ENCODE measurements at places on chromosomes 3 and 15.

DNA sequence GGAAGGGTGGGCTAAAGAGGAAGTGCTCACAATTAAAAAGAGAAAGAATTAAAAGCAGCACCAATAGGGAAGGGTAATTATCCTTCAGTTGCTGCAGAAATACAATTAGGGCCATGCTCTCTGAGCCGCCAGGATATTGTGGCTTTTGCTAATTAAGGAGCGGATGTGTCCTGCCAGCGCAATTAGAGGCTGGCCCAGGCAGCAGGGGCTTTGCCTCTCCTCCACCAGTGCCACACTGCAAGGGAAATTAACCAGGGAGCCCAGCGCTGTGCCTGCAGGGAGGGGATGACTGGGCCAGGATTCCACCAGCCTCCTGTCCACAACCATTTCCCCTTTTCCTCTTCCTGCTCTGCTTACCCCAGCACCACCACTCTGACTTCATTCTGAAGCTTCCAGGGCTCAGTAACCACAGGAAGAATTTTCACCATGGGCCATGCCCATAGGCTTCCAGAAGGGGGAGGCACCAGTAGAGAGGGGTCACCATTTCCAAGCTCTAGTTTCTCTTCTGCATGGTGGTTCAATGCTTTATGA is 10.4 kb upstream of the AEN start:
- no peak for DNase-seq

GRCh38 chr15:61989667-61990066 is 70.6 kb downstream of the VPS13C start:
- DNase-seq: no peak

DNA sequence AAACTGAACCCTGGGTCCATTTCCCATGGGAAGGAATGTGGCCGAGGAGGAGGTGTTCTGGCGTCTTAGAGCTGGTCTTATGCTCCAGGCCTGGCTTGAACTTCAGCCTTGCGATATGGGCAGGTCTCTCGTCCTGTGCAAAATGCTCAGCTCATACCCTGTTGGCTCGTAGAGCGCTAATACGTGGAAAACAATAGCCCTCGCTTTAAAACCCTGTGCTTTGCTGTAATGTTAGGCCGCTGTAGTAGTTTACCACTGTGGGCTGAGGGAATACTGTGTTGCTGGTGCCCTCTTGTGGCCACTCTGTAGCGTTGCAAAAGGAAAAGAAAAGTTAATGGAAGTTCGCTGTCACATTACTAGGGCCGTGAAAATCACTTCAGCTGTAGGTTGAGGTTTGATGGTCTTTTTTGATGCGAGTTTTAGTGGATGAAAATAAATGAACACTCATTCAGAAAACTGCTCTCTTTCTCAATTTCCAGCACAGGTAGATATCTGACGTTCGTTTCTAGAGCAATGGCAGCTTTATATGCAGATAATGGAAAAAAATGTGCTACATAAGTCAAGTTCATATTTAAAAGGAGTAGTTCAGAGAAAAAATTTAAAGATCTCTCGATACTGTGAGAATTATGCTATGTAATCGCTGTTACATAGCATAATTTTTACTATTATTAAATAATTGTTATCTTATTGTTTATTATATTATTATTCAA is 92.9 kb downstream of the MCTP2 start:
- peak; percentile 33 for DNase-seq

GRCh38 chr3:126105691-126106187 is 21.8 kb upstream of the SLC41A3 start:
- no peak for DNase-seq

- no peak for DNase-seq
Observed at GRCh38 chr15:61828860-61829513, 231.3 kb downstream of the VPS13C start.

DNA sequence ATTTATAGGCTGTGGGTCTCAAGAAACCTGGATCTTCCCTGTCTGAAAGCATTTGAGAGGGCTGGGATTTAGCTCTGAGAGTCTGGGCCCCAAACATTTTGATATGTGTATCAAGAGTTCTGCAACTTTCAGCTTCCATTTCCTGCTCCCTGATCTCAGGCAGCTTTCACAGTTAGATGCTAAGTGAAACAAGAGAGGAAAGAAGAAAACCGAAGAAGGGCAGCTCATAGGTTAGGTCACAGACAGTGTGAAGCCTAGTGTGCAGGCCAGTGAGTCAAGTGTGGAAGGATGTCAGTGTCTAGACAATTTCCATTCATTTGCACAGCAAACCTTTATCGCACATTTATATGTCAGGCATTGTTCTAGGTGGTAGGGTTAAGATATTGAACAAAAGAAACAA is 173.6 kb upstream of the PROK2 start:
- no peak for DNase-seq

GRCh38 chr3:50008931-50009330 is 69.0 kb downstream of the RBM6 start:
- no peak for DNase-seq

GRCh38 chr3:38015485-38015884 is 14.0 kb downstream of the PLCD1 start:
- no peak for DNase-seq

DNA sequence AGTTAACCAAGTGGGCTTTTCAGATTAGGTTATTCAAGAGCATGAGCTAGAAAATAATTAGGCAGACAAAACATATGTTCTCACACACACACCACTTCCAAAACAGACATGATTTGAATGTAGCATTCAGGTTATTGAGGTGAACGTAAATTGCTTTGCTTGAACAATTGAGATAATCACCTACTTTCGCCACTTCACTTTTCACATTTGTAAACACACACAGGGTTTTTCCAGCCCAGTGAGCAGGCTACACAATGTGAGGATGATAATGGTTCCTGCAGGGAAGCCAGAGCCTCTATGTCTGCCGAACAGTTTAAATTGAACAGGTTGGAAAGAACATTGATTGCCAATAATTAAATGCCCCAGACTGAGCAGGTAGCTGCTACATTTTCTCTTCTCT is 560.8 kb downstream of the OCA2 start:
- DNase-seq: no peak

DNA sequence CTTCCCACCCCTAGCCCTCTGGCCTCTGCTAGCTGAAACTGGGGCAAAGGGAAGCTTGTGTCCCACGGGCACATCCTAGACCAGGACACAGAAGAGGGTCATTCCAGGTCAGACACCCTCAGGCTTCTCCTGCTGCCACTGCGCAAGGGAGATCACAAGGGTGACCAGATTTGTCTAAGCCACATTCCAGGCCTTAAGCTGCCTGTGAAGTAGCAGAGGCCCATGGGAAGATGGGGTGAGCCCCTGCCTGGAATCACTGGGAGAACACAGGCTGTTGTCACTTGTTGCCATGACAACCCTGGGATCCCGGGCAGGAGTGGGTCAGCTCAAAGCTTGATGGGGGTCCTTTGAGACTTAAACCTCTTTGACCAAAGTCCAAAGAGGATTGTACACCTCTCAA is 10.8 kb downstream of the STRA6 start:
- no peak for DNase-seq

GRCh38 chr3:102255736-102256135 is 179.1 kb upstream of the ZPLD1 start:
- DNase-seq: no peak

DNA sequence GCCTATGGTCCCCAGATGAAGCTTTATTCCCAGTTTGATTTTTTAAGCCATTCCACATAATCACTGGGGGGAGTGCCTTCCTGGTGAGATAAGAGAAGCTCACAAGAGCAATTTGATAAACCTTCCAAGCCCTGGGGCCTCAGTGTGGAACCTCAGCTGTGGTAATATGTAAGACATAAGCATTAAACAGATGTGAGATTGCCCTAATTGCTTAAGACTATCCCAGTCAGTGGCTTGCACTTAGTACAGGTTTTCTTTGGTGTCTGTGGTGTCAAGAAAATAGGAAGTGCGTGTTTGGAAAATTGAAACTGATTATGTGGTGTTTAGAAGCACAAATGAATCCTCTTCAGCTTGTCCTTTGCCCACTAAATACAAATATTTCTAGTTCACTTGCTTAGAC is 54.3 kb downstream of the LRRN1 start:
- DNase-seq: no peak

DNA sequence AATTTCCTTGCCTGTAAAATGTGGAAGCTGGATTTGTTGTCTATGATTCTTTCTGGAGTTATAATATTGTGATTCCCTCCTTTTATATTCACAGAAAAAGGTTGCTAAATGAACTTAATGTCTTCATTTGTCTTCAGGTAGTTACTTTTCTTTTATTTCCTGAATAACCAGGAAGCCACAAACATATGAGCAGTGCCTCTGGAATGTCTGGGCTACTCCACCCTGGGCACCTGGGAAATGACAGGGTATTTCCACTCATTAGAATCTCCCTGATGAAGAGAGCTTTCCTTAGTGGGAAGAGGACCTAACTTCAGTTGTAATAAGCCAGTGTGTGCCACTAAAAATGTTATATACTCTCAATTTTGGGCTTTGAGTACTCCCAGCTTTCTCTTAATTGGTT is 3.8 kb upstream of the SLMAP start:
- DNase-seq: no peak

- DNase-seq: no peak
Observed at GRCh38 chr3:55549177-55549576, 62.1 kb upstream of the WNT5A start.

DNA sequence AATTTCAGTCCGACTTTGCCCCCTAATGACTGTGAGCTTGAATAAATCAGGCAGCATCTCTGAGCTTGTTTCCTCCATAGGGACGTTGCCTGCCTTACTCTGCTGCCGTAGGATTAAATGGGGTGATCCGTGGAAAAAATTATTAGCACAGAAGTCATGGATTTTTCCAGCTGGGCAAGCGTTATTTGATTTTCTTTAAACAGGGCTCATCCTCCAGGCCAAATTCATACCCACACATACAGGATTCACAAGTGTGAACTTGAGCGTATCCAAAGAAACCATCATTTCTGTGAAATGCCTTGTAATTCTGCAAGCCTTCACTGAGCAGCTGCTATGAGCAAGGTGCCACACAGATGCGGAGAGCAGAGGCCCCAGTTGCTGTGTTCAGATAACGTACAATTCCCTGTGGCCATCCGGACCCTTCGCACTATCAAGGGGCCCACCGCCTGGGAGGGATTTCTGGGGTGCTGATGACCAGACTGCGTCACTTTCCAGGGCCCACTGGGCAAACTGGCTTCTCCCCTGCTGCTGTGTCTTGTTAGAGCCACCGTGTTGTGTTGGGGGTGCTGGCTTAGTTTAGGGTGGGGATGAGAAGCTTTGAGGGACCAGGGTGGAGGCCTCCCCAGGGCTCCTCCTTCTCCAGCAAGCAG is 61.4 kb downstream of the MGLL start:
- DNase-seq: no peak

GRCh38 chr3:39515681-39516441 is 48.4 kb downstream of the MOBP start:
- no peak for DNase-seq

DNA sequence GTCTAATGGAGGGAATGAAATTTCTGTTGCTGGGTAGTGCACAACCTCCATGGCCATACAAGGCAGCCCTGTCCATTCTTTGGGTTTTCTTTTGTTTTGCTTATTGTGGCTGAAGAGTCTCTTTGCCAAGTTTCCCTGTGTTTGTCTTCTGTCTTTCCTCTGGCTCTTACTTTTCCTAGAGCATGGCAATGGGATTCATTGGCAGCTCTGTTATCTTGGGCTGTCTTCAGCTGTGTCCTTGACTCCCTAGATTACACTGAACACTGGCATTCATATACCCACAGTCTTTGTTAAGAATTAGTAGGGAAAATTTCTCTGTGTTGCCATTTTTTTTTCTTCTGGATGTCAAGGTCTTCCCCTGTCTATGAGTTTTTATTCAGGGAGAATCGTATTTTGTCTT is 16.1 kb upstream of the DCBLD2 start:
- DNase-seq: no peak

- no peak for DNase-seq
Observed at GRCh38 chr15:91940496-91941381, 87.2 kb downstream of the SLCO3A1 start.

GRCh38 chr3:50478671-50479260 is 24.7 kb downstream of the CACNA2D2 start:
- DNase-seq: no peak

DNA sequence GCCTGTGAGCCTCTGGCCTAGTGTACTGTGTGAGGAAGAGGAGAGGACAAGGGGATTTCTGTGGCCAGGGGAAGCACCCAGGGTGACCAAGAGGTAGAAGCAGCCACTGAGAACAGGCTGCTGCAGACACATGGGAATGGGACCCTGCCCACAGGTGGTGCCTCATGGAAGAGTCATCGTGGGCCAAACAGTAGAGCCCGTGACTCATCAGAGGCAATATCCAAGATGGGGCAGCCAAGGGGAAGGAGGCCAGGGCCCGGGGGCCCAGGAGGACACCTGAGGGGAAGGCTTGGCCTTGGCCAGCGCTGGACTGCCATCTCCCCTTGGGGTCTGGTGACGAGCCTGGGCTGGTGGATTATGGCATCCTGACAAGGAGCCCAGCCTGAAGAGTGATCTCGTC is 275.0 kb upstream of the LYSMD4 start:
- no peak for DNase-seq

DNA sequence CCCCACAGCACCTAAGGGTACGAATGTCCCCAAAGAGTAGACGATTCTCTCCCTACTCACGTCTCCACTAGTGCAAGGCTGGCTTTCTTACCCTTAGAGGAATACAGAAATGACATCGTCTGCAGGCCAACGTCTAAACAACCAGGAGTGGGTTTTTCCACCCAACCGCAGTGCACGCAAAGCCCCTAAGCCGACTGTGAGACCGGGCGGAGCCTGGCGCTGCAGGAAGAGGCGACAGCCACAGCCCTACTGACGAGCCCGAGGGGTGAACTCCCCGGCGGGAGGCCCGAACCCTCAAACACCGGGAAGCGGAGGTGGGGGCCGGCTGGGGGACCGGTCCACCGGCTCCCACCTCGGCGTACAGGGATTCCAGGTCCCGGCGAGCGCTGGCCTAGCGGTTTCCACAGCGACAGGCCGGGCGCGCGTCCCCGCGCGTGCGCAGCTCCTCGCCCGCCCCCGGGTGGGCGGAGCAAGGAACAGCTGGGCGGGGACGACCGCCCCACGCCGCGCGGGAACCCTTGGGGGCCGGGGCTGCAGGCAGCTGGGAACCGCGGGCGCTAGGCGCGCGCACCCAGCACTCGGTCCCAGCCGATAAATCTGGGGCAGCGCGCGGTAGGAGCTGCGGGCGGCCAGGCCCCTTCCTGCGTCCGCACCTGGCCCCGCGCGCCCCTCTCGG is at the start of the genes CEP19 and PIGX:
CEP19 (minus strand) TSS at position 413 of the 676 bp plus-strand sequence. CDS start 3,593 bp downstream, outside the sequence.
PIGX (plus strand) TSS at position 540 of the 676 bp plus-strand sequence.
- DNase-seq: peak; percentile 78

DNA sequence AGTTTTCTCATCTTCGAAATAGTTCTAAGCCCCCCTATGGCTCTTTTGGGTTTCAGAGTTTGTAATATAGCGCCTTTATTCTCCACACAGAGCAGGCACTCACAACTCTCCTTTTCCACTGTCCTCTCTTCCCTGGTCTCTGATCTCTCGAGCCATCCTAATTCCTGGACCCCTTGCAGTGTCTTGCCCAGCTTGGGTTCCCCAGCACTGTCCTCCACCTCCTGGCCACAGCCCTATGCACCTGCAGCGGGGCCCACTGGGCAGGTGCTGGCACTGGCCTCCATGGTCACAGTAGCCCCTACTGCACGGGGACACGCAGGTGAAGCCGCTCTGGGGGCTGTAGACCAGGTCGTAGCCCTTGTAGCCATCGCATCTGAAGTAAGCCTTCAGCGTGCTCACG is 27.9 kb downstream of the MUC20 start:
- DNase-seq: no peak

Measured in stimulated activated CD4-positive, alpha-beta T cell treated with anti-CD3 and anti-CD28 coated beads, Interleukin-15, amount 100 ng/mL, for 48 hours (primary cell).